ENCODE measurements at places on chromosomes 1 and 21.

DNA sequence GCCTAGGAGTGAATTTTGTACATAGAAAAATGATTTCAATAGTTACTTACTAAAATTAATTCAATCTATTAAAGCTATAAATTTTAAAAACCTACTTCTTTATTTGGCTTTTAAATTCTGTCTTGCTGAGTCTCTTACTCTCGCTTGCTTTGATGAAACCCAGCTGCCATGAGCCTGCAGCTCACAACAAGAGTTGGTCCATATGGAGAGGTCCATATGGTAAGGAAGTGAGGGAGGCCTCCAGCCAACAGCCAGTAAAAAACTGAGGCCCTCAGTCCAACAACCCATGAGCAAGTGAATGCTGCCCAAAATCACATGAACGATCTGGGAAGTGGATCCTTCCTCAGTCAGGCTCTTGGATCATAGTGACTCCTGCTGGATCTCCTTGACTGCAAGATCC lies 89.9 kb upstream of the CXADR start:
- H3K27ac ChIP-seq, result no peak overlapping the region
- H3K4me1 ChIP-seq, result no peaks in the 10 kb centered on the region
- DNase-seq, result no peak
- no peaks in the 10 kb centered on the region for H3K27me3 ChIP-seq
- H3K36me3 ChIP-seq, result no peaks in the 10 kb centered on the region

DNA sequence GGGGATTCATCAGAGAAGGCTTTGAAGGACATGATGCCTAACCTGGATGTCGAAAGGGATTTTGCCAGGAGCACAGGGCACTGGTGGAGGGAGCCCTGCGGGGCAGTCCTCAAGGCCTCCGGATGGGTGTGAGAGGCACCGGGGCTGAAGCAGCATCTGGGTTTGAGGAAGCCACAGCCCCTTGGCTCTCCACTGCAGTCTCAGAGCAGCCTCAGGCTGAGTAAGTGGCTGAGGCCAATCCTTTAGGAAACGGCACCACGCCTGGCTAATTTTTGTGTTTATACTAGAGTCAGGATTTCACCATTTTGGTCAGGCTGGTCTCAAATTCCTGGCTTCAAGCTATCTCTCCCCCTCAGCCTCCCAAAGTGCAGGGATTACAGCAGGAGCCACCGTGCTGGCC lies 12.0 kb downstream of the ERVH48-1 start:
- no peaks in the 10 kb centered on the region for H3K27me3 ChIP-seq
- H3K36me3 ChIP-seq, result peaks cover 15% of the 10 kb centered on the region

- H3K4me1 ChIP-seq, result no peaks in the 10 kb centered on the region
- H3K36me3 ChIP-seq, result no peaks in the 10 kb centered on the region
- H3K27ac ChIP-seq, result no peak overlapping the region
- no peak for DNase-seq
- H3K27me3 ChIP-seq, result no peaks in the 10 kb centered on the region
Observed at GRCh38 chr1:99472893-99473292, 173.0 kb upstream of the PALMD start.

DNA sequence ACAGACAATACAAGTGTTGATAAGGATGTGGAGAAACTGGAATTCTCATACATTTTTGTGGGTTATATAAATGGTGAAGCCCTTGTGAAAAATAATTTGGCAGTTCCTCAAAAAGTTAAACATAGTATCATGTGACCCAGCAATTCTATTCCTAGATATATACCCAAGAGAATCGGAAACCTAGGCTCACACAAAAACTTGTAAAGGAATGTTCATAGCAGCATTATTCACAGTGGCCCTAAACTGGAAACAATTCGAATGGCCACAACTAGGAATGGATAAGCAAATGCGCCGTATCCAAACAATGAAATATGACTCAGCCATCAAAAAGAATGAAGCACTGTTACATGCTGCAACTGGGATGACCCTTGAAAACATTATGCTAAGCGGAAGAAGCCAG lies 3.9 kb upstream of the CD247 start:
- H3K36me3 ChIP-seq, result no peaks in the 10 kb centered on the region
- DNase-seq, result no peak
- peaks cover 6% of the 10 kb centered on the region for H3K4me1 ChIP-seq
- H3K4me3 ChIP-seq, result no peak overlapping the region

- H3K4me1 ChIP-seq, result no peaks in the 10 kb centered on the region
- H3K36me3 ChIP-seq, result no peaks in the 10 kb centered on the region
- H3K27me3 ChIP-seq, result no peaks in the 10 kb centered on the region
- H3K27ac ChIP-seq, result no peak overlapping the region
- no peak overlapping the region for H3K4me3 ChIP-seq
Observed at GRCh38 chr1:188706742-188707141, 1770.9 kb downstream of the BRINP3 start.

- DNase-seq, result no peak
- H3K4me3 ChIP-seq, result no peak overlapping the region
- no peaks in the 10 kb centered on the region for H3K27me3 ChIP-seq
- no peak overlapping the region for H3K27ac ChIP-seq
Observed at GRCh38 chr1:229781453-229781852, 155.4 kb downstream of the URB2 start.

DNA sequence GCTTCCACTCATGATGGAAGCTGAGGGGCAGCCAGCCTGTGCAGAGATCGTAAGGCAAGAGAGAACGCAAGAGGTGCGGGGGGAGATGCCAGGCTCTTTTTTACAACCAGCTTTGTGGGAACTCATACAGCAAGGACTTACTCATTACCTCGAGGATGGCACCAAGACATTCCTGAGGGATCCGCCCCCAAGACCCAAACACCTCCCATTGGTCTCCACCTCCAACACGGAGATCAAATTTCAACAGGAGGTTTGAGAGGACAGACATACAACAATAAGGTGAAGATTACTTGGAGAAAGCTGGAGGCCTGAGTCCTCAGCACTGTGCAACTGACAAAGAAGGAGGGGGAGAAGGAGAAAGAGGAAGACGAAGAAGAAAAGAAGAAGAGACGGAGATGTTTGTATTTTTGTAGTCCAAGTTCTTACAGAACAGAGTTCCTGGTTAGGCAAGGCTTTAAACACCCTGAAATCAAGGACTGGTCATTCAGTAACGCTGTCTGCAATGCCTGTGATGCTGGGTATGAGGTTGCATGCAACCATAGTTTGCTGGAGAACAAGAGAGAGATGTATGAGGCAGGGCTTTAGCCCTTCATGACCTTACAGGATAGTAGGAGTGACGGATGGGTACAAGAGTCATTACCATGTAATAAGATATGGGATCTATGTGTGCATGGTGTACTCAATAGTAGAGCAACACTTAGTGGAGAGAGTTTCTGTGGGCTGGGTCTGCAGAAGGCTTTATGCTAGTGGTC lies 19.7 kb upstream of the GALNT2 start:
- no peak for DNase-seq
- H3K4me3 ChIP-seq, result no peak overlapping the region
- no peaks in the 10 kb centered on the region for H3K27me3 ChIP-seq

- H3K36me3 ChIP-seq, result no peaks in the 10 kb centered on the region
- no peak for DNase-seq
- peak overlapping the region; percentile 77 for H3K4me3 ChIP-seq
Observed at GRCh38 chr1:68497358-68497698, 446 bp upstream of the DEPDC1 start.

- peak overlapping the region; percentile 77 for H3K27ac ChIP-seq
- no peaks in the 10 kb centered on the region for H3K27me3 ChIP-seq
- H3K4me1 ChIP-seq, result peaks cover 21% of the 10 kb centered on the region
- peak overlapping the region; percentile 90 for H3K4me3 ChIP-seq
- peak; percentile 31 for DNase-seq
- H3K36me3 ChIP-seq, result no peaks in the 10 kb centered on the region
Observed at GRCh38 chr21:34073749-34074282, 438 bp downstream of the MRPS6 start.

DNA sequence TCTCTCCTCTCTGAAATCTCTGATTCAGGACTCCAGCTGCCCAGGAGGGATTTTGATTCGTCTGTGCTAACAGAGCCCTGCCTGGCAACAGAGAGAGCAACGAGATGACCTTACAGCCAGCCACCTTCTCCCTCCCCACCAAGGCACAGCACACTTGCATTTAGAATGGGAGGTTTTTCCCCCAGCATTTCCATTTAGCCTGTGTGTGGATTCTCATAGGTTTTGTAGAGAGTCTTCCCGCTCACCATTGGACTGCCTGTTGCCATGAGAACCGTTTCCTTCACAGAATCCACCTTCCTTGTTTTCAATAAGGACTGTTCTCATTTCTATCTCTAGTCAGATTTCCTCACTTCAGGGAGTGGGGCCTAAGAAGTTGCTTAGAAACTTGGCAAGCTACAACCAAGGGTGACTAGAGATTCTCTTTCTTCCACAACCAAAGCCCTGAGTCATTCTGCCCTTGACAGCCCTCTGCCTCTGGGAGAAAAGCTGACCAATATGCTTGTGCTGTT lies 5.8 kb upstream of the IKBKE start:
- H3K4me1 ChIP-seq, result peaks cover 34% of the 10 kb centered on the region
- no peaks in the 10 kb centered on the region for H3K27me3 ChIP-seq
- no peaks in the 10 kb centered on the region for H3K36me3 ChIP-seq
- no peak overlapping the region for H3K4me3 ChIP-seq
- DNase-seq, result no peak

Measured in effector memory CD4-positive, alpha-beta T cell (primary cell).